ENCODE measurements at places on chromosomes 12 and 14. TPM values are rescaled to one million over a fixed set of nuclear protein-coding genes. Genes with fewer than 3 reads are reported as not detected.

The SLC25A21 gene
- under 0.01 TPM for total RNA-seq

The TMEM229B gene
- total RNA-seq, result 1.6 TPM

The KRT2 gene
- not detected for total RNA-seq

The TPPP2 gene
- not detected for total RNA-seq

The TGM1 gene
- total RNA-seq, result 3.1 TPM
